Sigmoid colon (tissue), 7 donors: ENCODE measurements at places on chromosomes 3 and 15. TPM values are rescaled to one million over a fixed set of nuclear protein-coding genes. Genes with fewer than 3 reads are reported as not detected.

GRCh38 chr3:55480911-55481743 lies 6.0 kb downstream of the WNT5A start:
- no peaks in the 10 kb centered on the region for H3K27me3 ChIP-seq
- H3K27ac ChIP-seq, result peak overlapping the region; percentile 40
- H3K36me3 ChIP-seq, result no peaks in the 10 kb centered on the region
- DNase-seq, result no peak
- peak overlapping the region; percentile 42 for H3K4me3 ChIP-seq
- peaks cover 37% of the 10 kb centered on the region for H3K4me1 ChIP-seq

- H3K4me1 ChIP-seq, result no peaks in the 10 kb centered on the region
- H3K27me3 ChIP-seq, result no peaks in the 10 kb centered on the region
- DNase-seq, result no peak
These were observed 466.2 kb downstream of the FGF12 start for GRCh38 chr3:192261135-192261534.

DNA sequence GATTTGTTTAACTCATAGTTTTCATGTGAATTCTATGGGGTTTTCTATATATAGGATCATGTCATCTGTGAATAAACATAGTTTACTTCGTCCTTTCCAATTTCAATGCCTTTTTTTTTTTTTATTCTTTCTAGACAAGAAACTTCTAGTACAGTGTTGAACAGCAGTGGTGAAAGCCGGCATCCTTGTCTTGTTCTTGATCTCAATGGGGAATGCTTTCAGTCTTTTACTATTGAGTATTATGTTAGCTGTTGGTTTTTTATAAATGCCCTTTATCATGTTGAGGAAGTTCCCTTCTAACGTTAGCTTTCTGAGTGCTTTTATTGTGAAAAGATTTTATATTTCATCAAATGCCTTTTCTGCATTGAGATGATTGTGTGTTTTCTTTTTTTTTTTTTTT lies 69.0 kb downstream of the SLMAP start:
- H3K36me3 ChIP-seq, result no peaks in the 10 kb centered on the region
- peaks cover 49% of the 10 kb centered on the region for H3K4me1 ChIP-seq
- no peak overlapping the region for H3K27ac ChIP-seq
- no peak for DNase-seq
- H3K27me3 ChIP-seq, result no peaks in the 10 kb centered on the region

GRCh38 chr3:49377483-49377882 lies 19.3 kb upstream of the GPX1 start:
- H3K27me3 ChIP-seq, result no peaks in the 10 kb centered on the region
- H3K4me1 ChIP-seq, result no peaks in the 10 kb centered on the region
- no peak overlapping the region for H3K4me3 ChIP-seq
- H3K27ac ChIP-seq, result no peak overlapping the region
- H3K36me3 ChIP-seq, result peaks cover 30% of the 10 kb centered on the region

The SLC27A2 gene
- polyA plus RNA-seq, result 5.4 TPM
